ENCODE measurements at places on chromosomes 6 and 20. TPM values are rescaled to one million over a fixed set of nuclear protein-coding genes. Genes with fewer than 3 reads are reported as not detected.

DNA sequence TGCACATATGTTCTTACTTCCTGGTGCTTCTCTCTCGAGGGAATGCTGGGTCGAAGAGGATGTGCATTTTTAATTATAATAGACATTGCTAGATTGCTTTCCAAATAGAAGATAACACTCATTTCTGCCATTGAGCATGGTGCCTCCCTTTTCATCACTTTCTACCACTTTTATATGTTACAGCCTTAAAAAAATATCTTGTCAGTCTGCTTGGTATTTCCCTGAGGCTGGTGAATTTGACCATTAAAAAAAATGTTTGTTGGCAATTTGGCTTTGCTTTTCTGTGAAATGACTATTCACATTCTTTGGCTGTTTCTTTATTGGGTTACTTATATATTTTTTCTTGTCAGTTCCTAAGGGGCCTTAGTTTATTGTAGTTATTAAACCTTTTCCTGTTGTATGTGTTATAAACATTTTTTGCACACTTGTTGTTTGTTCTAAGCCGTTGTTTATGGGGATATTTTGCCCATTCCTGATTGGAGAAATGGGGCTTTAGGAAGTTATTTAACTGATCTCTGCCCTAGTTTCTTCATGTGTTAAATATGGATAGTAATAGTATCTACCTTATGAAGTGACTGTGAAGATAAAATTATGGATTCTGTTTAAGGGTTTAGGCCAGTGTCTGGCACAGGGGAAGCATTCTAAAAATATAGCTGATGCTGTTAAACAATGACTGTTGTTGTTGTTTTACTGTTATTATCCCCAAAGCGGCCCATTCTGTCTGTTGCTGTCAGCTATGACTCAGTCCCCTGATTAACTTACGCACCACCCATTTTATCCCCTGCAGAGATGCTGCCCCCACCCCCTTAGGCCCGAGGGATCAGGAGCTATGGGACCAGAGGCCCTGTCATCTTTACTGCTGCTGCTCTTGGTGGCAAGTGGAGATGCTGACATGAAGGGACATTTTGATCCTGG is 3.8 kb downstream of the DDR1 start:
- no peak for DNase-seq

DNA sequence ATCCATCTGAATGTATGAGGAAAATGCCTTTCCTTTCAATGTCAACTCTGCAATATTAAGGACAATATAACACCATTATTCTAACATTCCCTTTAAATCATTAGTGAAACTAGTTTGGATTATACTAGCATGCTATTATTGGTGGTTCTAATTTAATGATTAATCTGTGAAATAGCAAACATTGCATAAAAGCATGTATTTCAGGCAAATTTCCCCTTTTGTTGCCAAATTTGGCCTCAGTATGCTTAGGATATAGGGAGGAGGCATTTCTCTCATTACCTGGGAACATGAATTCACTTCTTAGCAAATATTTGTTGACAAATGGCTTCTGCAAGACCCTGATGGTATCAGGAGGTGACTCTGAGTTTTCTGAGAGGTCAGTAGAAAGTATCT is 1.6 kb downstream of the TPMT start:
- no peak for DNase-seq

DNA sequence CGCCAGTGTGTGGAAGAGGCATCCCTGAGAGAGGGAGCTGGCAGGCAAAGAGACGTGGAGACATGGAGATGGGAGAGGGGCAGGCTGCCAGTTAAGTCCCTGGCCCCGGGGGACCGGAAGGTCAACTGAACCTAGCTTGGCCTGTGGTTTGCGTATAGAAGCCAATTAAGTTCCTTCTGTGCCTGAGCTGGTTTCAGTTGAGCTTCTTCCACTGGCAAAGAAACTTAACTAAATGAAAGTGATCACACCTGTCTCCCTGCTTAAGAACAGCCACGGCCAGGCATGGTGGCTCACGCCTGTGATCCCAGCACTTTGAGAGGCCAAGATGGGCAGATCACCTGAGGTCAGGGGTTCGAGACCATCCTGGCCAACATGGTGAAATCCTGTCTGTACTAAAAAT is 26.7 kb upstream of the NNAT start:
- DNase-seq, result no peak

DNA sequence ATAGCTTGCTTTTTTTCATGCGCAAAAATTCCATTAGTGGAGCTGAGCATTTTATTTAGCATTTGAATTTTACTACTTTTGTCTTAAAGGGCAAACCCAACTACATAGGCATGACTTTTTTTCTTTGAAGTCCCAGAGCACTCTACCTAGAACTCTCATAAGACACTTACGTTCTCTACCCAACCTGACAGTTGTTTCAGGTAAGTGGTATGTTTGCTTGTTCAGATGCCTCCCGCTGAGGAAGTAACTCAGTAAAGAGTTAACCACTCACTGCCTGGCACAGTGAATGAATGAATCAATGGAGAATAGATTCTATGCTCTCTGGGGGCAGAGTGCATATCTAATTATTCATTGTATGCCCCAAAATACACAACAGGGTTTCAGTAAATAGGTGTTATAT is 212.3 kb upstream of the PRDM1 start:
- DNase-seq, result no peak

DNA sequence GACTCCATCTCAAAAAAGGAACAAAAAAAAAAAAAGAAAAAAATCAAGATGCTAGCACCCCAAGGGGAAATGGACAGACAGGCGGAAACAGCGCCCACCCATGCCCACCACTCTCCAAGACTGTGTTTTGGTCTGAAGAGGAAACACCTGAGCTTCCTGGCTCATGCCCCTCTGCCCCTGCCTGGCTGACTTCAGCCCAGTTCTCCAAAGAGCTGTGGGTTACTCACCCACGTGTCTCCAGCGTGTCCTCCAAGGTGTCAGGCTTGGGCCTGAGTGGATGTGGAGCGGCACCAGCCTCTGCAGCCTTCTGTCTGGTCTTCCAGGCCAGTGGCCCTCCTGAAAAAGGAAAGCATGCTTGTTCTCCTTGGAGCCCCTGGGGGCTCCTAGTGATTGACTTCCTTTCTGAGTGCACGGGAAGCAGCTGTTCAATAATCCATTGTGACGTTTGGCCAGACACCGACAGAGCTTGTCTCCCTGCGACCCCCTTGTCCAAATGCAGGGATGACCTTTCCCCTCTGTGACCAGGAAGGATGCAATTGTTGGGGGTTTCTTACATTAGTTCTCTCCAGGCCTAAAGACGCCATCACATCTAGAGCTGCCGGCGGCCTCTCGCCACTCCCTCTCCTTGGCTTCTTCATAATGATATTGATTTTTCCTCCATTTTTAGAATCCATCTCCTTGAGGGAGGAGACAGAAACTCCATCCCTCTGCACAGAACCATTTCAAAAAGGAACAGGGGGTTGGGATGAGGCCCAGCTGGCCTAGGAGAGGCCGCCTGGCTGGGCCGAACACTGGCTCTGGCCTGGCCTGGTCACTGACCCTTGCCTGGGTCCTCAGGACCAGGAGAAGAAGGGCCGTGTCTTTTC is 58.4 kb downstream of the ADNP start:
- no peak for DNase-seq

DNA sequence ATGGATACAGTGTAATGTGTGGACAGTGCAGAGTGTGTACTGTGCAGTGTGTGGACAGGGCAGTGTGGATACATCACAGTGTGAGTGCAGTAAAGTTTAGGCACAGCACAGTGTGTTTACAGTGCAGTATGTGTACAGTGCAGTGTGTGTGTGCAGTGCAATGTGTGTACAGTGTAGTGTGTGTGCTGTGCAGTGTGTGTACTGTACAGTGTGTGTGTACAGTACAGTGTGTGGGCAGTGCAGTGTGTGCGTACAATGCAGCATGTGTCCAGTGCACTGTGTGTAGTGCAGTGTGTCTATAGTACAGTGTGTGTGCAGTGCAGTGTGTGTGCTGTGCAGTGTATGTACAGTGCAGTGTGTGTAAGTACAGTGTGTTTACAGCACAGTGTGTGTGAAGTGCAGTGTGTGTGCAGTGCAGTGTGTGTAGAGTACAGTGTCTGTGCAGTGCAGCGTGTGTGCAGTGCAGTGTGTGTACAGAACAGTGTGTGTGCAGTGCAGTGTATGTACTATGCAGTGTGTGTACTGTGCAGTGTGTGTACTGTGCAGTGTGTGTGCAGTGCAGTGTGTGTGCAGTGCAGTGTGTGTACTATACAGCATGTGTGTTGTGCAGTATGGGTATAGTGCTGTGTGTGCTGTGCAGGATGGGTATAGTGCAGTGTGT is 385.2 kb downstream of the KIF16B start:
- no peak for DNase-seq

DNA sequence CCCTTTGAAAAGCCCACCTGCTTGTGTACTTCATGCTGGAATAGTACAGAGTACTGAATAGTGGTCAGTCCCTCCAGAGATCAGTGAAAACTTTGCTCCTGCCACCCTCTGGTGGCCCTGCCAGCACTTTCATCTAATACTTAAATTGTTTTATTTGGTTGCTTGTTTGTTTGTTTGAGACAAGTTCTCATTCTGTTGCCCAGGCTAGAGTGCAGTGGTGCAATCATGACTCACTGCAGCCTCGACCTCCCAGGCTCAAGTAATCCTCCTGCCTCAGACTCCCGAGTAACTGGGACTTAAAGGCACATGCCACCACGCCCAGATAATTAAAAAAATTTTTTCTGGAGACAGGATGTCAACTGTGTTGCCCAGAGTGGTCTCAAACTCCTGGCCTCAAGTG is 9.1 kb downstream of the FAM83D start:
- DNase-seq, result no peak

DNA sequence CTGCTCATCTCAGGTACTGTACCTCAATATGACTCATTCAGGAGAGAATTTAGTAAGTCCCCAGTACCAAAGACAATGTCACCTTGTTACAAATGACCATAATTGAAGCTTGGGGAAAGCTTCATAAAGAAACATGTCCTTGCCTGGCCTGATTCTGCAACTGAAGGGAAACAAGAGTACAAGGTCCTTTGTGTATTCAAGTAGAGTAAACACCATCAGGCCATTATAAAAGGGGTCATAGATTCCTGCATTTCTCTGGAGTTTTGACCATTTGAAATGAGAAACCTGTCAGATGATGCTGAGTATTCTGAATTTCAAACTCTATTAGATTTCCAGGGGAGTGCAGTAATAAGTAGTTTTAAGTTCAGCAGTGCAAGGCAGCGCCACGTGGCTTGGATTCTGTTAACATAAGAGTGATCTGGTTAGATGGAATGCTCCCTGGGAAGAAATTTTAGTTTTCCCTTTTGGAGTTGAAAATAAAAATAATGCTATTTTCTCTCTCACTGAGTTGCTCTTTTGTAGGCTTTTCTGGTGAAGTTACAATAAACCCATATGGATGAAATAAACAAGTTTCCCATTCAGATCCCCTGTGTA is 1054.3 kb downstream of the EPHA7 start:
- DNase-seq, result no peak

DNA sequence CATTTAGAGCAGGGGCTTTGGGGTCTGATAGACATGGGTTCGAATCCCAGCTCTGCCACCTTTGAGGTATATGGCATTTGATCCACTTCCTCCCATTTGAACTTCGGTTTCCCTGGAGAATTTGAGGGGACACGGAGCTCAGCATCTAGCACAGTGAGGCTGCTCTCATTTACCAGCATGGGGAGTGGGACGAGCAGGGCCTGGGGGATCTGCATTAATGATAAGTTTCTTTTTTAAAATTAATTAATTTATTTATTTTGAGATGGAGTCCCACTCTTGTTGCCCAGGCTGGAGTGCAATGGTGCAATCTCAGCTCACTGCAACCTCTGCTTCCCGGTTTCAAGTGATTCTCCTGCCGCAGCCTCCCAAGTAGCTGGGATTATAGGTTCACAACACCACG is 52.6 kb downstream of the VSTM2L start:
- DNase-seq, result no peak

DNA sequence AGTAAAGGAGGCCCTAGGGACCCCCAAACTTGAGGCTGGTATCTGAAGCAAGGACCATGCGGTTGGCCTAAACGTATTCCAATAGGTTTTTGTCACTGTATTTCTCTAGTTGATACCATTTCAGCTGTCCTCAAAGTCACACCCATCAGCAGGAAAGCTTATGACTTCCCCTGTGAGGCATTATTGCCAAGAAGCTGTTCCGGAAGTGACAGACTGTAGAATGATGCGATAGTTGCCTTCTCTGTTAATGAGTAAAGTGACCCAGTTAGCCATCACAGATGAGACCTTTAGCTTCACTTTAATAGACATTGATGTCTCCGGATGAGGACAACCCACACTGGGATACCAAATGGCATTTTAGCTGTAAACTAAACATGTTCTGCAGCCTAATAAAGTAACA is 147.9 kb downstream of the RNGTT start:
- peak; percentile 3 for DNase-seq

DNA sequence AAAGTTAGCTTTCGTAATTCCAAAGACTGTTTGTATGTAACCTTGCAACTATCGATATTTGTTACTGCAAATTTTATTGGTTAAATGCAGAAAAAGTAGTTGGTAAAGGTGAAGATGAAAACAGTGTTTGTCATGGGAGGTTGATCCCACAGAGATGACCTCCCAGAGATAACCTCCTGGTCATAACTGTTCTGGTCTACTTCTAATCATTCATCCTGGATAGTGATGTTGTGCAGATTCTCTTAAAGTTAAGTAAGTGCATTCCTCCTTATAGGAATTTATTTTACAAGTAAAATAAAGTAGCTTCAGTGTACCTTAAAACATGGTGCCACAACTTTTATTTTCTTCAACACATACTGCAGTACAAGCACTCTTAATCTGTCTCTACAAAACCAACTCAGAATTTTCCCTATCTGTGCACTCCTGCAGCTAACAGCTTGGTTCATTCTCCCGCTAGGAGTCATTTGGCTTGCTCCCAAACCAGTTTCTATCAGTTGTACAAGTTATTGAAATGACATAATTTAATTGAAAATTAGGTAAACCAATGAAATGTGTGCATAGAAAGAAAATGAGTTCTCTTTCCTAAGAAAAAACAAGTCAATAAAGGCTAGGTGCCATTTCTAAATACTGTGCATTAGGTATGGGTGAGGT is 19.2 kb downstream of the METTL24 start:
- DNase-seq, result no peak

TMEM14C gene
- polyA plus RNA-seq, result 144 TPM

MAK gene
- polyA plus RNA-seq, result 0.36 TPM

GSTA3 gene
- 0.12 TPM for polyA plus RNA-seq

ZC2HC1B gene
- not detected for polyA plus RNA-seq

SYCP2 gene
- polyA plus RNA-seq, result 4.2 TPM

All from large intestine (tissue), 12 donors.